Activated naive CD8-positive, alpha-beta T cell treated with anti-CD3 and anti-CD28 coated beads, Interleukin-2, amount 10 ng/mL, durations not matched to agents 7 days and 5 days (primary cell): ENCODE measurements at places on chromosomes 16 and 17.
A peak's percentile ranks its signal among the peaks of the same experiment; 100 is the strongest.

- no peak for DNase-seq
These were observed 16.9 kb downstream of the RPH3AL start for GRCh38 chr17:335691-336090.

GRCh38 chr17:71461498-71462169 lies 659.2 kb upstream of the SOX9 start:
- no peak for DNase-seq

GRCh38 chr17:8898636-8899035 lies 31.2 kb upstream of the PIK3R6 start:
- DNase-seq = no peak

DNA sequence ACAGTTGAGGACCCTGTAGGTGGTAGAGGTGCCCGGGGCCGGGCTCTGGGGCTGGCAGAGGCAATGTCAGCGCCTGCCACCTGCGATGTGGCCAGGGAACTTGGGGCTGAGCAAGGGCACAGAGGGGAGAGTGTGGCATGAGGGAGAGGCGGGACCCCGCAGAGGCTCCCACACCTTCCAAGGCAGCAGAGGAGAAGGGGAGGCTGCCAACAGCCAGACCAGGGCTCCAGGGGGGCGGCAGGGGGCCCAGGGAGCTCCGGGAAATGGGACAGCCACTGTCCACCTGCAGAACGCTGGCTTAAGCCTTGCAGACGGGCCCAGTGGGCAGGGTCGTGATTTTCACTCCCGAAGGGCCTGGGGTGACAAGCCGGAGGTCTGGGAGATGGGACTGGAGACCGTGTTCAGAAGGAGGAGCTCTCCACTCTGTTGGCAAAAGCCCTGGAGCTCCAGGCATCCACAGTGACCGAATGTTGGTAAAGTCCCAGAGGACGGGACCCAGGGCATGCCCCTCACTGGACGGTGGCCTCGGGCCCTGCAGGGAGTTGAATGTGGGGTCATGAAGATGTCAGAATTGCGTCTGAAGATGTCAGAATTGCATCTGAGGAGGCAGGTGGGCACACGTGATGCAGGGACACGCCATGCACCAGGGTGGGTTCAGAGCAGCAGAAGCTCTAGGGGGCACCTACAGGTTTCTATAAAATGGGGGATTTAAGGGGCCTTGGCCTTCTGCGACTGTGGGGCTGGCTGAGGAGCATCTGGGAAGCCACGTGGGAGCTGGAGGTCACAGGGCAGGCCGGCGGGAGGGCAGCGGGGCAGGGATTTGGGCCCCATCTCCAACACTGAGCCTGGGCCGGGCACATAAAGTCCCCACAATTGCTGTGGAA lies 18.6 kb downstream of the CD7 start:
- peak; percentile 53 for DNase-seq

DNA sequence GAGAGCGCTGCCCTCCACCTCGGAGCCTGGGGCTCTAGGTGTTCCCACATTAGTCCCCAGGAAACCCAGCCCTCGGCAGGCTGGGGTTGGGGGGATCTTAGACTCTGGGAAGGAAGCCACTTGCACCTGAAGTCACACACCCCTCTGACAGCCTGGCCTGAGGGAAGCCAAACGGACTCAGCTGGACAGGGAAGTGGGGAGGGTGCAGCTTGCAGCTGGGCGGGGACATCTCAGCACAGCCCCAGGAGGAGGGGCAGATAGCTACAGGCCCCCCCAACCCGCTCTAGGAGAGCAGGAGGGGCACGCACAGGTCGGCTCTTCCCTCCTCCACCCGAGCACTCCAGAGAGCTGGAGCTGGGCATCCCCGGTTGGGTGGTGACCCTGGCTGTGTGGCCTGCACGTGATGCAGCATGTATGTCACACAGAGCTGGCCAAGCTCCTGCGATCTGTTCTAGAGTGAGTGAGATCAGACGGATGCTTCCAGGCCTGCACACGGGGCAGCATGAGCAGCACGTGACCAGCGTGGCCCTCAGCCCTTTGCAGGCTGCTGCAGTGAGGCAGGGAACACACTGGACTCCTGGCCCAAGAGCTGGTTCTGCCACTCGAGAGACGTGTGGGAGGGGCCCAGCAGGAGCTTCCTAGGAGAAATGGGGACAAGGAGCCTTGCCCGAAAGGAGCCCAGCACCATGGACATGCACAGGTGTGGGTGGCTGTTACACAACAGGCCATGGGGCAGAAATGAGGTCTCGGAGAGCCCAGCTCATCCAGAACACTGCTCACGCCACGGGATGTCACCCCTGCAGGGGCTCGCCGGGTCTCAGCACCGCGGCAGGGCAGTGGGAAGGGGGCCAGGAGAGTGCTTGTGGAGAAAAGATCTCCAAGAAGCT lies 15.4 kb downstream of the KIFC3 start:
- DNase-seq = no peak

DNA sequence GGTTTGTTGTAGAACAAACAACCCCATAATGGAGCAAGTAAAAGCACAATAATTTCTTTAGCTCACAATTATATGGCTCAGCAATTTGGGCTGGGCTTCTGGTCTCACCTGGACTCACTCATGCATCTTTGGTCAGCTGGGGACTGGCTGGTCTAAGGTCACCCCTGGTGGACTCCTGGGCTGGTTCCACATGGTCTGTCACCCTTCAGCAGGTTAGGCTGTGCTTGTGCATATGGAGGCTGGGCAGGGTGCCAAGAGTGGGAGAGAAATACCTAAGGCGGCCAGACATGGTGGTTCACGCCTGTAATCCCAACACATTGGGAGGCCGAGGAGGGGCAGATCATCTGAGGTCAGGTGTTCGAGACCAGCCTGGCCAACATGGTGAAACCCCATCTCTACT lies 27.0 kb upstream of the SMURF2 start:
- DNase-seq = no peak

DNA sequence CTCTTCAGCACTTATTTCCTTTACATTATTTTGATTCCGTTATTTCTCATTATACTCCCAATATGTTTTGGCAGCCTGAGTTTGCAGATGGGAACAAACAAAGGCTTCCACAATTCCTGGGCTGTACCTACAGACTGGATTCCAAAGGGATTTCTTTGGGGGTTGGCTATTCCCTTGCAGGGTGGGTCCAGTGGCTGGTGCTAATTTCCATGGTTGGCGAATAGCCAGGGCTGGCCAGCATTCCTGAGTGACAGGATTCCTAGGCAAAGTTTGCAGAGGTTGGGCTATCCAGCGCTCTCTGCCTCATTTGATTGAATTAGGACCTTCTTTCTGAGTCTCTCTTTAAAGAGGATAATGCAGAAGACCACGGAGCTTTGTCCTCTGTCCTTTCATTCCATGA lies 207.4 kb downstream of the MAF start:
- no peak for DNase-seq

GRCh38 chr17:75814900-75815373 lies 29.3 kb downstream of the UNC13D start:
- no peak for DNase-seq

- DNase-seq = no peak
These were observed 38.0 kb downstream of the TTC19 start for GRCh38 chr17:16037636-16038035.

DNA sequence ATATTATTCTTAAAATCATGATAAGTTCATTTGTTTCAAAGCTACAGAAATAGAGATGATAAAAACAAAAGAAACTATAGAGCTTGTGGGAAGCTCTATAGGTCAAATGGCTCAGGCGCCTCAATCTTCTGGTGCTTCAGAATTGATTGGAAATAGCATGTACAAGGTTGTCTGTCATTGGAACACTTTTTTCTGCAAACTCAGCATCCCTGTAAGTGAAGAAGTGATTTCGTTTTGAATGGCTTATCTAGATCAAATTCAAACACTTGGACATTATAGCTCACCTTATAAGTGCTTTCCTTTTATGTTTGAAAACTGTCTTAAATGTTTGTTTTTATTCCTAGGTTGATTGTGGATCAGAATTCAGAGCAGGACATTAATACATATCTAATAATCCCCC lies 103.7 kb downstream of the SKAP1 start:
- no peak for DNase-seq

DNA sequence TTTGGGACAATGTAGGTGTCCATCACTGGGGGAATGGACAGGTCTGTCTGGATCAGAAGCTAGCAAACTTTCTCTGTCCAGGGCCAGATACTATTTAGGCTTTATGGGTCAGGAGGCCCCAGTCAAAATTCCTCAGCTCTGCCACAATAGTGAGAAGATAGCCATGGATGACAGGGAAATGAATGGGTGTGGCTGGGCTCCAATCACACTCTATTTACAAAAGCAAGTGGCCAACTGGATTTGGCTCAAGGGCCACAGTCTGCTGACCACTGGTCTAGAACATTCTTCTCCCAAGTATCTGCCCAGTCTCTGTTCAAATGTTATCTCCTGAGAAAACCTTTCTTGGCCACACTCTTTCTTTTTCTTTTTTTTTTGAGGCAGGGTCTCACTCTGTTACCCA lies 339.9 kb downstream of the SOX9 start:
- no peak for DNase-seq

- DNase-seq = peak; percentile 52
These were observed 789 bp upstream of the CCDC57 start for GRCh38 chr17:82213251-82214011.

GRCh38 chr16:68233085-68233834 lies 2.7 kb downstream of the ESRP2 start:
- DNase-seq = peak; percentile 26

DNA sequence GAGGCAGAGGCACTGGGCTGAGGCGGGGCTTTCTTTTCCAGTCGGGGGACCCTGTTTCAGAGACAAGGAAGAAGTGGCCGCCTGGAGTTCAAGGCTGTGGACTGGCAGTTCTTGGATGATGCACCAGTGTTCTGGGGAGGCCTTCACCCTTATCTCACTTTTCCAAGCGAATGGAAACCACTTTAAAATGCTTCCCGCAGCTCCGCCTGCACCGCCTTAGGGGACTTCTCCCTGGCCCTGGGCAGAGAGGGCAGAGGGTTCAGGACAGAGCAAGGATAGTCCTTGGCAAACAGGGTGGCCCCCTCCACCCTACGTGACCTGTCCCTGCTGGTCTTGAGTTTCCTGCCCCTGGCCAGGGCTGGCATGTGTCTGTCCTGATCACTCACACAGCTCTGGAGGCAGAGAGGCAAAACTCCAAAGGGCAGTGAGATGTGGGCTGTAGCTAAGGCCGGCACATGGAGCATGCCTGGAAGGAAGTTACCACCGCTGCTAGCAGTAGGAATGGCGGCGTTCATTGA lies 20.6 kb downstream of the RTN4RL1 start:
- no peak for DNase-seq

GRCh38 chr17:63774141-63774968 lies at the start of gene DDX42:
TSS of gene DDX42 (plus strand) at chr17:63774170. CDS start at chr17:63787050, 12,880 bp downstream.
- DNase-seq = peak; percentile 89

GRCh38 chr16:68396481-68396880 lies 51.8 kb downstream of the SMPD3 start:
- no peak for DNase-seq

- no peak for DNase-seq
These were observed 7.9 kb downstream of the GRN start for GRCh38 chr17:44352828-44353671.

DNA sequence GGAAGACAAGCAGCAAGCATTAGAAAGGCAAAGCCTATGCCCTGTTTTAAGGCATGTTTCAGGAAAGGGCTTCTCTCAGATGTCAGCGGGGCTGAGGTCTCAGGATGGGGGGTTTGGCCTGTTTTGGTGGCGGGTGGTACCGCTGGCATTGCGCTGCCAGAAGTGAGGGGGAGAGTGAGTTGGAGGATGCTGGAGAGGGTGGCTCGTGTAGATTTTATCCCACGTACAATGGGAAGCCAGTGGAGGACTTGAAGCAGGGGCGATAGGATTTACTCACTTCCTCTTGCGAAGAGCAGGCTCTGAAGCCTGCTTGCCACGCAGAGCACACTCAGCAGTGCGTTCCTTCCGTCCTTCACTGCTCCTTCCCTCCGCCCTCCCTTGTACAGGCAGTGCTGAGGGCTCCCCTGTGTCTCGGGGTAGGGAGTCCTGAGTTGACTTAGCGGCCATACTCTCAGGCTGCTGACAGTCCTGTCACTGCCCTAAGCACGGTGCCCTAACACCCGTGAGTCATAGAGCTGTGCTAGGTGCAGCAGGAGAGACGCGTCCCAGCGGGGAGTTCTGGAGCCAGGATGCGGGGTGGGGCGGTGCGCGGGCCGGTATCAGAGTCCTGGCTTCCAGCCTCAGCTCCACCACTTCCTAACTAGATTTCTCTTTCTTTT lies 113.1 kb downstream of the SNX29 start:
- peak; percentile 53 for DNase-seq

GRCh38 chr17:48912476-48912875 lies 4.3 kb downstream of the UBE2Z start:
- no peak for DNase-seq

DNA sequence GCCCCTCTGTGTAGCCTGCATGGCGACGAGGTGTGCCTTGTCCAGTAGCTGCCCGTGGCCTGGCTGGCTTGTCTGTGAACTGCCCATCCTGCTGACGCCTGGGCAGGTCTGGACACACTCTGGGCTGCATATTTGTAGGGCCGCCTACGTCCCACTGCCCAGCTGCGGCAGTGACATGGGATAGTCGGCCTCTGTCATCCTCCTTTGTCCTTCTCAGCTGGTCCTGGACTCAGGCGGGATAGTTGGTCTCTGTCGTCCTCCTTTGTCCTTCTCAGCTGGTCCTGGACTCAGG lies 14.5 kb downstream of the CARD14 start:
- DNase-seq = no peak

DNA sequence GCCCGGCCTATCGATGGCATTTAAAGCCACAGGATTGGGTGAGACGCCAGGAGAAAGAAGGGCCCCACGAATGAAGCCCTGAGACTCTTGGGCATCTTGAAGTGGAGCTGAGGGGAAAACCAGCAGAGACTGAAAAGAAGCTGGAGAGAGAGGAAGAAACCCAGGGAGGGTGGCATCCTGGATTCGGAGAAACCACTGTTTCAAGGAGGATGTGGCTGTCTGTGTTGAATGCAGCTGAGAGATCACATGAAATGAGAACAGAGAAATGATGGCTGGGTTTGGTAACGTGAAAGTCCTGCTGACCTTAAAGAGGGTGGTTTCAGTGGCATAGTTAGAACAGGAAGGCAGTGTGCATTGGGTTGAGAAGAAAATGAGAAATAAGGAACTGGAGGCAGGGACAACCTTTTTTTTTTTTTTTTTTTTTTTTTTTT lies 3.8 kb downstream of the TNFSF12 start:
- peak; percentile 53 for DNase-seq

DNA sequence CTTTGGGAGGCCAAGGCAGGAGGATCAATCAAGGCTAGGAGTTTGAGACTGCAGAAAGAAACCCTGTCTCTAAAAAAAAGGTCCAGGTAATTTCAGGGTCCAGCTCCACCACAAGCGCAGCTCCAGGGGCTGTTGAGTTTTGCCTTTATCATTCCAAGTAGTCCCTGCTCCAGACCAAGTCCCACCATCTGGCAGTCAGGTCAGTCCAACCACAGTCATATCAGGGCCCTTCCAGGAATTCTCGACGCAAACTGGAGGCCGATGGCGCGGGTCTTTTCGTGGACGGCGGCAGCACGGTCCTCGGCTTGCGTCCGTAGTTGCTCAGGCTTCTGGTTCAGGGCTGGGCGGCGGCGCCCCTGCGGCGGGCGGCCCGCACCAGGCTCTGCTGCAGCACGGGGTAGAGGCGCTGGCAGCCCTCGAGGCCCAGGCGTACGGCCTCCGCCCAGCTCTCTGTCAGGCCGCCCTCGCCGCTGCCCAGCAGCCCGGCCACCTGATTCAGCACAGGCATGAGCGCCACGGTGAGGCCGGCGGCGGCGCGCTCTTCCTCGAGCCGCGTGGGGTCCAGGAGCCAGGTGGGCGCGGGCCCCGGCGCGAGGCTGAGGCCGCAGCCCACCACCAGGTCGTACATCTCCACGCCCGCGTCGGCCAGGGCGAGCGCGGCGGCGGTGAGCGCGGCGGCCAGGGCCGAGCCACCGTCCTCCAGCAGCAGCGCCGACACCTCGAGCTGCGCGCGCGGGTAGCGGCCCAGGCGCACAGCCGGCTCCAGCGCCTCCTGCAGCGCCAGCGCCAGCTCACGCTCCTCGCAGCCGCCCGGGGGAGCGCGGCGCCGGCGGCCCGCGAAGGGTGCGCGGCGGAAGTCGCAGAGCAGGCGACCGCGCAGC lies 752 bp downstream of the EXOSC6 start:
- no peak for DNase-seq
